Astrocyte of the spinal cord (primary cell): ENCODE measurements at places on chromosomes 5 and 9.

- no peak for DNase-seq
Measured at GRCh38 chr5:92371171-92371888, 988.2 kb upstream of the ARRDC3 start.

DNA sequence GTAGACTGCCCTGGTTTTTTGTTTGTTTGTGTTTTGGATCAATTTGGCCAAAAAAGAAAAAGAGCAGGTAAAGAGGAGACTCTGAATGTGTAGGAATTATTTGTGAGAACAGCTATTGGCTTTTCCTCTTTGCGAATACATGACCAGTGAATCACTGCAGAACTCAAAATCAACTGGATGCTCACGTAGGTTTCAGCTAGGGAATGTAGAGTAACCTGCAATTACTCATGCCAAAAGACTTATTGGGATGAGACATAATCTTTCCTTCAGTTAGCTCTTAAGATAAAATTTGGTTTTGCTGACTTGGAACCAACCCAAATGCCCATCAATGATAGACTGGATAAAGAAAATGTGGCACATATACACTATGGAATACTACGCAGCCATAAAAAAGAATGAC is 348.0 kb downstream of the NPR3 start:
- DNase-seq = no peak

GRCh38 chr5:181133610-181134231 is 2.8 kb upstream of the OR2V1 start:
- peak; percentile 31 for DNase-seq

DNA sequence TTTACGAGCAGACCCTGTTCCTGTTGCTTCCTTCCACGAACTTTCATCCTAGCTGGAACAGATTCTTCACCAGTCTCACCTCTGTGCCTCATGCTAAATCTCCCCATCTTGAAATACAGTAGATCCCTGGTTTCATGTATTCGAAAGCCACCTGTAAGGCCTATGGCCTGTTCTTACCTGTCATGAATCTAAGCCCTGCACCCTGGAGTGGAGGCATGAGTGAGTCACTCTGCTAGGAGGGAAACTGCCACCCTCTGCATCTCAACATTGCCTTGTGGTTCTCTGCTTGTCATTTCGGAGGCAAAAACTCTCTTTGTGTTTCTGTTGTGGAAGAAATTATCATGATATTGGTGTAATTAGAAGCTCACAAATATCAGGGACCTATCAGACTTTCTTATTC is 320.0 kb downstream of the ENC1 start:
- no peak for DNase-seq

- DNase-seq = no peak
Measured at GRCh38 chr5:138107213-138107612, 23.4 kb downstream of the WNT8A start.

DNA sequence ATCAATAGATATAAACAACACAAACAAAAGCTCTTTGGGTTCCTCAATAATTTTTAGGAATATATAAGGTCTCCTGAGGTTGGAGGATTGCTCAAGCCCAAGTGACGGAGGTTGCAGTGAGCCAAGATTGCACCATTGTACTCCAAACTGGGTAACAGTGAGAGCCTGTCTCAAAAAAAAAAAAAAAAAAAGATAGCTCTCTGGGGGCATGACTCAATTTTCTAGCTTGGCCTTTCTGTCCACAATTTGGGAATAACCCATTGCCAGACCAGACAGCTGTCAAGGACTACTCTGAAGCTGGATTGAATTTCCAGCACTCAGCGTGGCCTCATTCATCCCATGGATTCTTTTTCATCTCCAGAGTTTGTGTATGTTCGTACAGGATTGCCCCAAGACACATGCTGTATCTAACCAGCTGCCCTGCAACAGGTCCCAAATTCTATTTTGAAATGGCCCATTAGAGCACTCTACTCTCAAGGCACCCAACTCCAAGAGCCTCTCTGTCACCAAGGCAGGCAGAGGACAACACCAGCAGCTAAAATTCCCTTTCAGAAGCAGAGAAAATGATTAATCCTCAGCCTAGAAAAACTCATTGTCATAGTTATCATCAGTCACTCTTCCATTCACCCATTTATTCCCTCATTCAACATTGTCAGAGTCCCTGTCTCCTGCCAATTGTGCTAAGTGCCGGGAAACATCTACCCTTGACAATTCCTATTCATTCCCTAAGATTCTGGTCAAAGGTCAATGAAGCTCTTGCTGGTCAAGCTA is 8.7 kb downstream of the FAM193B start:
- no peak for DNase-seq

DNA sequence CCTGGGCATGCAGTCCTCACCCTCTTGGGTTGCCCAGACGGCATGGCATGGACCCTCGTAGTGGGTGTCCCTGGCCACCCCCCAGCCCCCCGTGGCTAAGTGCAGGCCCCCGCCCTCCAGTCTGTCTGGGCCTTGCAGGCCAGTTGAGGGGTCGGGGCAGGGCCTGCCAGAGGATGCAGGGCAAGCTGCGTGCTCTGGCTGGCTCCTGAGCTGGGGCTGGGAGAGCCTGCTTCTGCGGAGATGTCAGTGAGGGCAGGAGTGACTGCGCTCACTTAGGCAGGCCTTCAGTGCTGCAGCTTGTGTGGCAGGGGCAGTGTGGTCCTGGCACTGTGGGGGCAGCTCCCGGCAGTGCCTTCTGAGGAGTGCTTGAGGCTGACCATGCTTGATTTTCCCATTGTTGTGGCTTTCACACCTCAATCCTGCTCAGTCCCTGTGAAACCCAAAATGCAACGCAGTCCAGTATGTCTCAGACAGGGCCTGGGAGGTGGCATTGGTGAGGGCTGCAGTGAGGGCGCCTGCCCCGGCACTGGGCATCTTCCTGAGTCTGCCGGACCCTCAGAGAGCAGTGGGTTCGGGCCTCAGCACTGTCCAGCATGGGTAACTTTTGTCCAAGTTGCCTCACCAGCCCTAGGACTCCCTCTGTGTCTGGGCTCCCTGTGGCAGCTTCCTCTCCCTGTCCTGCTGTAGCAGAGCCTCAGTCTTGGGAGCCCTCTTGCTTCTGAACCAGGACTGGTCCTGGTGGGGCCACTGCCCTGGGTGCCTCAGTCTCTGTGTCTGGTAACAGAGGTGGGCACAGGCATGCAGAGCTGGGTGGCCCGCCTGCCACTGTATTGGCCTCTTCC is 93.0 kb downstream of the PHF2 start:
- no peak for DNase-seq

DNA sequence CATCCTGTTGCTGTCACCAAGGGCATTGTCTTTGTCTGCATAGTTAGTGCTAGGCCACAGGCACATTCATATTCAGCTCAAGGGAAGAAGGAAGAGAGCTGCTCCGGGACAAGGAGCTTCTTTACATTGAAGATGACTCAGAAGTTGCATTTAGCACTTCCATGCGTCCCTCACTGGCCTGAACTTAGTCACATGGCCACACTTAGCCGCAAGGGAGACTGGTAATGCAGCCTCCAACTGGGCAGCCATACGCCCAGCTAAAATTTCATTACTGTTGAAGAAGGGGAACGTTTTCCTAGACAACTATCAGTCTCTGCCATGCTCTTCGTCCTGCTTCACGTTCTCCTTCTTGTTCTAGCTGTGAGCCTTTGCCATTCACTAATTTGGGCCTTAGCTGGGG is 20.0 kb downstream of the ACTL7B start:
- DNase-seq = no peak

- no peak for DNase-seq
Measured at GRCh38 chr5:113382731-113383130, 52.1 kb downstream of the TSSK1B start.

DNA sequence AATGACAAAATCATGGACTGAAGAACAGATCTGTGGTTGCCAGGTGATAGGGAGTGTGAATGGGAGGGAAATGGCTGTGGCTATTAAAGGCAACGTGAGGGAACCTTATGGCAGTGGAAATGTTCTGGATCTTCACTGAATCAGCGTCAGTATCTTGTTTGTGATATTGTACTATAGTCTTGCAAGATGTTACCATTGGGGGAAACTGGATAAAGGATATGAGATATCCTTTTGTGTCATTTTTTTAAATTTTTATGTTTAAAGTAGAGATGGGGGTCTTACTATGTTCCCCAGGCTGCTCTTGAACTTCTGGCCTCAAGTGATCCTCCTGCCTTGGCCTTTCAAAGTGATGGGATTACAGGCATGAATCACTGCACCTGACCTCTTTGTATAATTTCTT is 95.5 kb downstream of the RPS23 start:
- DNase-seq = no peak

DNA sequence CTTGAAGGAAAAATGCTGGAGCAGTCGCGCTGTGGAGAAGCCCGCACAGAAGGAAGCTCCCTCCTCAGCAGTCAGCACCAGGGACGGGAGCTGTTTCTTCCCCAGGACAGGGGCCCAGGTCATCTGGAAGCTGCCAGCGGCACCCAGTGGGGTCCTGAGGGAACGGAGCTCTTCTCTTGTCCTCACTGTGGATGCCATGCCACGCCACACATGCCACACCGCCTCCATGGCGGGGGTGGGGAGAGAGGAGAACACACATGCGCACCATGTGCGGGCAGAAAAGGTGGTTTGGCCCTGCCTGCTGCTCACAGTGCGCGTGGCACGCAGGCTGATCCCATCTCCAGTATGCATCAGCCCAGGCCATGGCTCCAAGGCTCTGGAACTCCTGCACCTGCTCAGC is 41.7 kb upstream of the ZNF354B start:
- no peak for DNase-seq

DNA sequence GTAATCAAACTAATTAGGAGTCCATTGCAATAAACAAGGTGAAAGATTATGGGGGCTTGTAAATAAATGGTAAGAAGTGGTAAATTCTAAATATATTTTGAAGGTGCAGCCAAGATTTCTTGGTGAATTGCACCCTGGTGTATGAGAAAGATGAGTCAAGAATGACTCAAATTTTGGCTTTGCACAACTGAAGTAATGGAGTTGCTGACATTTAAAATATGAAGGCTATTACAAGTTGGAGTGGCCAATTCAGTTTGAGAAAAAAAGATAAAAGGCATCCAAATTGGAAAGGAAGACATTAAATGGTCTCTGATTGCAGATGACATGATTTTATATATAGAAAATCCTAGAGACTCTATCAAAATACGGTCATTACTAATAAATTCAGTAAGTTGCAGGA is 2330.6 kb downstream of the MAT2B start:
- no peak for DNase-seq

DNA sequence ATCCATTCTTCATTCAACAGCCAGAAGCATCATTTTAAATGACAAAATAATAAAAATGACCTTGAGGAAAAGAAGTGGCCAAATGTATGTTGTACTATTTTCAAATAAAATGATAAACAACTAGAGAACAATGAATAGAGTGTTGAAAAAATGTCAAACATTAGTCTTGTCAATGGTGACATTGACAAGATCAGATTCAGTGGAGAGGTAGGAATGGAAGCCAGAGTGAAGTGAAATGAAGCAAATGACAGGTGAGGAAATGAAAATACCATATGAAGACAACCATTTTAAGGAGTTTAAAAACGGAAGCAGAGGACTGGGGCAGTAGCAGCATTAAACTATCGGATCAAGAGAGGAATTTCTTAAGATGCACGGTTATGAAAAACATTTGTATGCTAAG is 38.2 kb upstream of the COX7C start:
- DNase-seq = no peak

DNA sequence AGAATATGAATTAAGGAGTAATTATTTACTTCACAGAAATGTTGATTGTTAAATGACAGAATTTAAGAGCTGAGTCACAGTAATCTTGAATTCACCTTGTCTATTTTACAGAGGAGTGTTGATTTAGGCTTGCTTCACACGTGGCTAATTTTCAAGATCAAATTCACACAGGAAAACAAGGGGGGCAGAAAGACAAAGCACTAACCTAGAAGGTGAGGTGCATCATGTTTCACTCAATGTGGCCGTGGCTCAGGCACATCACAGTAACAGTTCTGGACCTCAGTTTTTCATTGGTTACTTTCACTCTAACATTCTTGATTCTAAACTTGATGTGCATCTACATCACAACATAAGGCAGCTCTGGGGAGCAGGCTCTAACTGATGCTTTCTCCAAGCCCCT is 69.6 kb upstream of the GNAQ start:
- DNase-seq = no peak

DNA sequence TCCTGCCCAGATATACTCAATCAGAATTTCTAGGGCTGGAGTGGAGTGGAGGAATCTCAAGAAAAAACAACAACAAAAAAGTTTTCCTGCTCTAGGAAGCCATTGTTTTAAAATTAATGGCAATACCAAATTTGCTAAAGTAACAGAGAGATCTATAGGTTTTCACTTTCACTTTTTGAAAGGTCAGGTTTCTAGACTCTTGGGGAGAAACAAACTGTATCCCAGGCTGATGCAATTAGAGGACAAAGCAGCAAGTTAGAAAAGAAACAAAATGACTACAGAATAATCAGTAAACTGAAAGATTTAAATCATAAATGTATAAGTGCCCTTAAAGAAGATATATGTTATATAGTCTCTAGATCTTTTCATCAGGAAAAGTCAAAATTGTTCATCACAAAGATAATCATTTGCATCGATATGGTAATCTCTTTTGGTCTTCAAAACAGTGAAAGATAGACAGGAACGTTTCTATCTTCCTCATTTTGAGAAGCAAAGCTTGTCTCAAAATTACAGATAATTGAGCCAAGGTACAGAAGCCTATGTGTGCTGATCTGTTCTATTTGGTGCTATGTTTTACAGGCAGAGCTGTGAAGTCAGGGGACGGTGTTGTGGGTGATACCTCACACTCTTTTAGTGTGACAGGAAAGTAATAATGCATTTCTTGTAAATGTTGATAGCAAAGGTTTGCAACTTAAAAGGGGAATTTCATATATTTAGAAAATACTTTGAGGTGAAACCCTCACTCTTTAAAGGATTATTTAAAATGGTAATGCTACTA is 1746.6 kb upstream of the C9orf72 start:
- no peak for DNase-seq

GRCh38 chr5:1547655-1548054 is 23.9 kb upstream of the LPCAT1 start:
- DNase-seq = no peak

DNA sequence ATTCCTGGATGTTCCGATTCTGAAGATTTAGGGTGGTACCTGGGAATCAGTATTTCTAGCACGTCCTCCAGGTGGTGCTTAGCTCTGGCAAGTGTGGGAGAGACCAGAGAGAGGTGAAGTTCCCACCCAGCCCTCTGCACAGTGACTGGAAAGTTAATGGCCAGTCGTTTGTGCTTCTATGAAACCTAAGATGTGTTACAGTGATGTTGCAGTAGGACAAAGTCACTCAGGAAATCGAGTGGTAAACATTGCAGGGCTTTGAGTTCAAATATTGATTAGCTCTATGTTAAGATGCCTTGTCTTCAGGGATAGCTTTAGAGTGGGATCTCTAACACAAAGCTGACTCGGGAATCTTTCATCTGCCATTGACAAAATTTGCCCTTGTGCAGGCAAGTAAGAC is 55.6 kb downstream of the PIK3R1 start:
- DNase-seq = no peak

DNA sequence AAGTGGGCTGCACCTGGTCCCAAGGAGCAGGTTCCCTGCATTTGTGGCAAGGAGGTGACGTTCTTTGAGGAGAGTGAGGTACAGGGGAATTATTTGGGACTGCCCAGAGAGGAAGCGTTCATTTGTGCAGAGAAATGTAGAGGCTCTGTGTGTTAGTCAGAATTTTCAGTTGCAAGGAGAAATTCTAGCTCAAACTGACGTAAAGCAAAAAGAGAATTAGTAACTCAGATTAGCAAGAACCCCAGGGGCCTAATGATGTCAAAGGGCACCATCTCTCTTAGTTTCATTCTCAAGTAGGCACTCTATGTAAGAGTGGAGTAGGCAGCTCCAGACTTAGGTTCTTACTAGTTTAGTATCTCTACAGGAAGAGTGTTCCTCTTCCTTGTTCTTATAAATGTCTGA is 2.4 kb upstream of the TXN start:
- no peak for DNase-seq
